ENCODE measurements at places on chromosomes 16 and 17.

DNA sequence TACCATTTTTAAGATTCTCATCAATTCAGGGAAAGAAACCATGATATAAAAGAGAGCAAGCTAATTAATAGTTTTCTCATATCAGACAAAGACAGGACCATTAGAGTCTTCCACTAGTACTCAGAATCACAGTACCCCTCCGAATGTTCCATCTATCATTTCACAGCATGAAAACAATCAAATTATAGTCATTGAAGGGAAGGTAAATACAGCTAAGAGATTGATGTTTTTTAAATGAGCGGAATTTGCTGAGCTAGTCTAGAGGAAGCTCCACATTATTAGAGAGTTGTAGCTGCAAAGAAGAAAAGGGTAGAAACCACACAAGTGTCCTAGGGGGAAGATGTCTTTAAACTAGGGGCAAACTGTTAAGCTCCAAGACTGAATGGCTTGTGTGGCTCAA is 808.9 kb downstream of the CDH11 start:
- DNase-seq: no peak

GRCh38 chr17:40130352-40131042 is 8.7 kb downstream of the MSL1 start:
- DNase-seq: no peak

DNA sequence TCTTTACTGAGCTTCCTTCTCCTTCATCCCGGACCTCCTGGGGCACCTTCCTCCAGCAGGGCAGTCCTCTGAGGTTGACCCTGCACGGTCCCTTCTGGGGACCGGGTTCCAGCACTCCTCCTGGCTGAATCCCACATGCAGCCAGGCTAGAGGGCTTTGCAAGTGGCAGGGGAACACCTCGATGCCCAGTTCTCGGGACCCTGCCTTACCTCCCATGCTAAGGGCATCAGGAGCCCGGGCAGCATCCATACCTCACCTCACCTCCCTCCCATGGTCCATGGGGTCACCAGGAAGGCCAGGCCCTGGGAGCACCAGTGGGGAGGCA is 81.1 kb downstream of the NT5M start:
- no peak for DNase-seq

DNA sequence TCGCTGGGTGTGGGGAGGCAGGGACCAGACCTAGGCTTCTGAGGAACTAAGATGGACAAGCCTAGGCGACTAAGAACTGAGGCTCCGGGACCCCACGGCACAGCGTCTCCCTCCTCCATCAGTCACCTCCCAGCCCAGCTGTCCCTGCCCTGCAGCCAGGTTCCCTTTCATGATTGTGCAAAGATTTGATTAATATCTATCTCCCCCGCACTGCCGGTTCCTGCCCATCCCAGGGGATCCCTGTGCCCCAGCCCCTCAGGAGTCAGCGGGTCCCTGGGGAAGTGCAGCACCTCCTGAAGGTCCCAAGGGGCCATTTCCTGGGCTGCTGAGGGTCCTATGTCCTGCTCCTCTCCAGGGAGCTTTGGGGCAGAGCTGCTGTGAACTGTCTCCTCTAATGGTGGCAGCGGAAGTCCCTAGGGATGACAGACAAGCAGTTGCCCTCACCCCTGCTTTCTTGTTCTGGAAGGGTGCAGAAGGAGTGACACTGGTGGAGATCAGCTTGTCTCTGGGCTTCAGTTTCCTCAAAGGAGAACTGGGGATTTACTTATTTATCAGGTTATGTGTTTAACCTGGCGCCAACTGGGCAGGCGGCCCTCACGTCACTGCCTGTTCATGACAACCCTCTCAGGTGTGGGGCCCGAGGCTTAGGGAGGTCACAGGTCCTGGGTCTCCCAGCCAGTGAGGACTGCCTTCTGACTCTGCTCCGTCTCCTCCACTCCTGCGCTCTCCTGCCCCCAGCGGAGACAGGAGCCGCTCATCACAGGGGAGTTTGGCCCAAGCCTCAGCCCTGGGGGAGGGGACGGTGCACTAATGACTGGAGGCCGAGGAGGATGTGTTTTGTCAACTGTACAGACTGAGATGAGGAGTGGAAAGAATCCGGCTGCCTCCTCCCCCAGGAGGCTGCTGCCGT is 1.9 kb upstream of the C16orf74 start:
- no peak for DNase-seq

- no peak for DNase-seq
Observed at GRCh38 chr17:82386255-82386831, 14.8 kb downstream of the UTS2R start.

DNA sequence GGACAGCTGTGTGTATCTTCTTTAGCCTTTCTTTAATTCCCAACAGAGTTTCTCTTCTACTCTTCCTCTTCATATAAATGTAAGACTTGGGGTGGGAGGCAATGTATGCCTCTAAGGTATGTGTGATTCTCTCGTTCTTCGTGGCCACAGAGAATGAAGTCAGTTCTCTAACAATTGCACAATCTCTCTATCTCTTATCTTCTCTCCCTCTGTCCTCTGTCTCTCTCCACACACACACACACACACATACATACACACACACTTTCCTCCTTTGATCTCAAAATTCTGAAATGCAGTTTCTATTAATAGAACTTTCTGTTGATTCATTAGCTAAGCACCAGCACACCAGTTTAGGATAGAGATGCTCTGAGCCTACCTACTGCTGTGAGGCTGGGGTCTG is 615.7 kb upstream of the SALL1 start:
- DNase-seq: no peak

- DNase-seq: no peak
Observed at GRCh38 chr16:5820472-5820871, 722.9 kb upstream of the EEF2KMT start.

DNA sequence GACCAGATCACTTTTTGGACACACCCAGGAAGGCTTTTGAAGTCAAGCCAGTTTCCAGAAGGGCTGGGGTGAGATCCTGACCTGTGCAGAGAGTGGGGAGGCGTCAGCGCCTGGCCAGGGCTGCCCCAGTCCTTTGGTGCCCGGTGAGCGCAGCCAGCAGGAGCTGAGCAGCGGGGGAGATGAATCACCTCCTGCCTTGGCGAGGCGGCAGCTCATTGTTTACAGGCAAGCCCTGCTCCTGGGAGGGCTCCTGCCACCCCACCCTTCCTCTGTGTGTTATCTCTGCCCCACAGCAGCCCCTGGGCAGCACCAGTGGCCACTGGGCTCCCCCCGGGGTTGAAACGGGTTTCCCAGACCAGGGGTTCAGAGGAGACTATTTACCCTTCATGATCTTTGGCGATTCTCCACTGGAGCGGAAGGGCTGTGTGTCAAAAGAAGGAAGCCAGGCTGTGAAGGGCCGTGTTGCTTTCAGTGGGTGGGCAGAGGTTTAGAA is 14.1 kb upstream of the ITGB4 start:
- DNase-seq: no peak

- no peak for DNase-seq
Observed at GRCh38 chr16:22250522-22250921, 44.4 kb downstream of the EEF2K start.

DNA sequence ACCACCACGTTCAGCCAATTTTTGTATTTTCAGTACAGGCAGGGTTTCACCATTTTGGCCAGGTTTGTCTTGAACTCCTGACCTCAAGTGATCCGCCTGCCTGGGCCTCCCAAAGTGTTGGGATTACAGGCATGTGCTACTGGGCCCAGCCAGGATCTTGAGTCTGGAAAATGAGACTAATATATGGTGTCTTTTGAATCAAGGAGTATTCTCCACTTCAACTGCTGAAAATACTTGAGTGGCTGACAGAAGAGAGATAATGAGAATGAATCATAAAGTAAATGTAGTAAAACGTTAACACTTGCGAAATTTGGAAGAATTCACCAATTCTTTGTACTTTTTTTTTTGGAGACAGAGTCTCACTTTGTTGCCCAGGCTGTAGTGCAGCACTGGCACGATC is 16.6 kb downstream of the SMYD4 start:
- no peak for DNase-seq

DNA sequence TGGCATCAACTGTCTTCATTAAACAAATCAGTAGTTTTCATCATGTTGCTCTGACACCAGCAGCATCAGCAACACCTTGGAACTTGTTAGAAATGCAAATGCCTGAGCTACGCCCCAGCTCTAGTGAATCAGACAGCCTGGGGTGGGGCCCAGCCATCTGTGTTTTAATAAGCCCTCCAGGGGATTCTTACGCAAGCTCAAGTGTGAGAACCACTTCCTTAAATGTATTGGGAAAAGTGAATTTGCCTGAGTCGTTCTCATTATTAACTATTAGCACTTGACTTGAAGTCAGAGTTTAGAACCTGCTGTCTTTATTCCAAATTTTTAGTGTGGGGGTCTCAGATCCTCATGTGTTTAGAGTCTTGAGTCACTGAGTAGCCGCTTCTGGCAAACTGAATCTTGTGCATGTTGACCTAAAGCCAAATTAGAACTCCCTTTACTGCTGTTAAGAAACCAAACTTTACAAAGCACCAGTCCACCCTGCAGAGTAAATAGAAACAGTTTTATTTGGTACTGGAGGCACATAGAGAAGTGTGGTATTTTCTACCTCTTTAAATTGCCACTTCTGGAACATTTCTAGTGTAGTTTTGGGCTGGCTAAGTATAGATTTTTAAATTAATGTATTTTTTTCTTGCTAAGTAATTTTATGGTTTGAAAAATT is 137.4 kb upstream of the COX10 start:
- no peak for DNase-seq

DNA sequence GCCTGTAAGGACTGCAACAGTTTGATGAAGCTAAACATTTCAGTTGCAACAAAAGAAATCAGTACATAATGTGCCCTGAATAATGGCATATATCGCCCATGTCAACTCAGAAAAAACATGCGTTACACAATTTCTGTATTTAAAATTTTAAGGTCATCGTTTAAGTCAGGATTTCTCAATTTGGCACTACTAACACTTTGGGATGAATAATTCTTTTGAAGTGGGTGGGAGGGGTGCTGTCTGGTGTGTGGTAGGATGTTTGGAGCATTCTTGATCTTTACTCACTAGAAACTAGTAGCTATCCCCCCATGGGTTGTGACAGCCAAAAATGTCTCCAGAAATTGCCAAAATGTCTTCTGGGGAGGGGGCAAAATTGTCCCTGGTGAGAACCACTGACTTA is 50.7 kb upstream of the CNTNAP4 start:
- DNase-seq: no peak

- DNase-seq: no peak
Observed at GRCh38 chr17:64154717-64155116, 24.8 kb upstream of the ERN1 start.

GRCh38 chr17:78075545-78075944 is 53.0 kb downstream of the TMC6 start:
- no peak for DNase-seq

DNA sequence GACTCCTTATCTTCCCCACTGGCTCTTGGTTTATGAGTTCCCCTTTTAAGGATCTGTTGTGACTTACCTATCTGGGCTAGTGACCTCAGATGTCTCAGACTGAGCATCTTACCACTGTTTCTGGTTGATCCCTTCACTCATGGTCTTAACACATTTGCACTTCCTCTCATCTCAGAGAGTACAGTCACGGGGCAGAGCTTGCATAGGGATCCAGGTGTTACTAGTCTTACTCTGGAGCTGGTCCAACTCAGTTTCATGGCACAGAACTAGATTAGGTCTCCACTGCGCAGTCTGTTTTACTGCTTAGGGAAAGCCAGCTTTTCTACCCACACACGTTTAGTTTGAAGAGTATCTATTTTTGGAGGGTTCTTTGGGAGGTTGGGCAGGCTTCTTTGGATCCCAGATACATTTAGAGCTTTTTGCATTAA is 10.2 kb downstream of the GABARAPL2 start:
- peak; percentile 51 for DNase-seq

DNA sequence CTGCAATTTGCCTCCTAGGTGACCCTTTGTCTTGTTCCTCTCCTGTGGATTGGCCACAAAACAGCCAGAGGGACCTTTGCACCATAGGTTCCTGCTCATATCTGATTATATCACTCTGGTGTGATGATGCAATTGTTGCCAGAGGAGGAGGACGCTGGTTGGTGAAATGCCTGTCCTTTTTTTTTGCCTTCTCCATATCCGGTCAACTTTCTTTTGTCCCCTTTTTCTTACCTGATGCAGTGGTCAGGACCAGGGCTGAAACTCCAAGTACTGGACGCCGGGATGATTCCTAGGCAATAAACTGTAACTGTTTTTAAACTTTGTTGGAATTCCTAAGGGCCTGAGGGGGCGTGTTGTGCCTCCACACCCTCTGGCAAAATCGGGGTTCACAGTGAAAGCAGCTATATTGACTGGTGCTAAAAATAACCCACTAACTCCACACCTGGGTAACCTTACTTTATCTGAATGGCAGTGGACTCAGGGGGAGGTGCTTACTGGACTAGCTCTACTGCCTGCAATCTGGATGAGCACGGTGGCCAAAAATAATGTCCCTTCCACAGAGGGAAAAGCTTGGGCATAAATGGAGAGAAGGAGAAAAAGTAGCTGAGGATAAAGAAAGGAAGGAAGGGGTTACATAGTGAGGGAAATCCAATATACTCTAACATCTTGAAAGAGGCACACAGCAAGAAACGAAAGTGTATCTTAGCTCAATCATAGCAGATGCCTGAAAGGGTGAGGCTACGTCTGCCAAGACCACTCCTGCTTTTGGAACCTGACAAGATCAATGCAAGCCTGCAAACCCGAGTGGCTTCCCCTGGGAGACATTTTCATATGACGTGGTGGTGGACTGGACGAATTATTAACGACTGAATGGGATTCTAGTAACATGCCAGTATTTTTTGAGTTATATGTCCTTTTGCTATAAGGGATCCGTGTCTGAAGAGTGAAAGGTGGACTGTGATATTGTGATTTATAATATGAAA is 28.4 kb upstream of the ZNF423 start:
- DNase-seq: no peak

DNA sequence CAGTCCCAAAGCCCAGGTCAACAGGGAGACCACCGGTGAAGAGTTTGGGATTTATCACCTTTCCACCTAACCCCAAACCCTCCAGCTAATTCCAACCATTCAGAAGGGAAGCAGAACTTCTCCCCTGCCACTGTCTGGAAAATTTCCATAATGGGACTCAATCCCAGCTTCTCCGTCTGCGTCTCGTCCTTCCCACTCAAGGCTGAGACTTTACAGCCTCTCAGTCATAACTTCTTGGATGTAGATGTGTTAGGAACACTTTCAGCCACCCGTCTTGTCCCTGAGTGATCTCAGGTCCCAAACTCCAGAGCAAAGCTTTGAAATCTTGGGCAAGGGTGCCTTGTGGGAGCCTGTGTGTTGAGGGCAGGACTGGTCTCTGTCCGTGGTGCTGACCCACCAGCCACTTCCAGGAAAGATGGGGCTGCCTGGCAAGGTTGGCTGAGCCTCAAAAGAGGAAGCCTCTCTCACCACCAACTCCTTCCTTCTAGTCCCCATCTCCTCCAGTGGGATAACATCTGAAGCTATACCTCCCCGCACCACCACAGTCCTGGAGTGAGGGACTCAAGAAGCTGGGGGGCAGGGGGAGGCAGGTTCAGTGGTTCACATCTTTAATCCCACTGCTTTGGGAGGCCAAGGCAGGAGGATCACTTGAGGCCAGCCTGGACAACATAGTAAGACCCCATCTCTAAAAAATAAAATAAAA is 9.3 kb downstream of the GAS2L2 start:
- no peak for DNase-seq

All from GM10248 (cell line).